Thyroid gland (tissue), 4 donors: ENCODE measurements at places on chromosomes 16 and 17. TPM values are rescaled to one million over a fixed set of nuclear protein-coding genes. Genes with fewer than 3 reads are reported as not detected.
A peak's percentile ranks its signal among the peaks of the same experiment; 100 is the strongest.

Gene KCNH6
- total RNA-seq: 0.67 TPM

Gene PTX4
- not detected for total RNA-seq

Gene EPX
- not detected for total RNA-seq

Gene TEKT5
- total RNA-seq: not detected

DNA sequence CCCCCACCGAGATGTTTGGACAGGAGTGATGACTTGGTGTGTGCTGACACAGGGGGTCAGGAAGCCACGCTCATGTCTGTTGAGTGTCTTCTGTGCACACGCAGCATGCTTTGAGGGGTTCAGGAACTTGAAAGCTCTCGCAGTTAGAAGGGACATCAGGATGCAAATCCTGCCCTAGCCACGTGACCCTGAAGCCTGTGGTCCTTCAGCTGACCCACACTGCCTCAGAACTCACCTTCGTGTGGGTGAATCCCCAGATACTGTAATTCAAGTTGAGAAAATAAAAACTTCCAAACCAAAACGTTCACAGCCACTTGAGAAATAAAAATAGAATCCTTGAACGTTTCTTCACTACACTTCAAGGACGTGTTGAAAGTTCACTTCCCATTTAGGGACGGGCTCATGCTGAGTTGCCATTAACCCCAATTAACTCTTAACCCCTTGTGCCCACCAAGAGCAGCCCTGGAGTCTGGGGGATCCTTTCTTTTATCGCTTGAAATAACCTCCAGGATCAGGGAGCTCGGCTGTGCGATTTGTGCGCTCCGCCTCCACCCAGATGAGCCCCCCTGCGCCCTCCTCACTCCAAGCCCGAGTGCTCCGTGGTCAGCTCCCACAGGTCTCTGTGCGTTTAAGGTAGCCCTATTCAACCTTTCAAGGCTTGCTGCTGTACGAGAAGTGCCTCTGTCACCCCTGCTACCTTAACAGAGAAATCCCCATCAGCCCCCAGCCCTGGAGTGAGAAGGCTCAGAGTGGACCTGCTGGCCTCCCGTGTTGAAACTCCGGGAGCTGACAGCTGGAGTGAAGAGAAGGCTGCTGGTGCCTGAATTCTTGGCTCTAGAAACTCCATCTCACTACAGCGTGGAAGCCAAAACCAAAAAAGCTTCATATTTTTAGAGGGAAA lies 36.2 kb upstream of the NAT9 start:
- peaks cover 77% of the 10 kb centered on the region for H3K4me1 ChIP-seq
- no peaks in the 10 kb centered on the region for H3K27me3 ChIP-seq
- H3K27ac ChIP-seq: peak overlapping the region; percentile 92

DNA sequence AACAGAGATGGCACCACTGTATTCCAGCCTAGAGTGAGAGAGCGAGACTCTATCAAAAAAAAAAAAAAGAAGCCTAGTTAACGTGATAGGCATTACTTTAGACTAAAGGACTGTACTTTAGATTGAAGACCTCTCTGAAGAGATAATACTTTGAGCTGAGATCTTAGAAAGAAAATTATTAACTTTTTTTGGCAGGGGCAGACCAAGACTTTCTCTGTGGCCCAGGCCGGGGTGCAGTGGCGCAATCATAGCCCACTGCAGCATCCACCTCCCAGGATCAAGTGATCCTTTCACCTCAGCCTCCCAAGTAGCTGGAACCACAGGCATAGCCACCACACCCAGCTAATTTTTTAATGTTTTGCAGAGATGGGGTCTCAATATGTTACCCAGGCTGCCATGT lies 75.7 kb upstream of the TNRC6A start:
- DNase-seq: no peak
- no peaks in the 10 kb centered on the region for H3K36me3 ChIP-seq
- no peaks in the 10 kb centered on the region for H3K27me3 ChIP-seq
- H3K4me3 ChIP-seq: no peak overlapping the region
- no peak overlapping the region for H3K27ac ChIP-seq
- no peaks in the 10 kb centered on the region for H3K4me1 ChIP-seq

- no peak overlapping the region for H3K4me3 ChIP-seq
- no peaks in the 10 kb centered on the region for H3K27me3 ChIP-seq
- H3K27ac ChIP-seq: no peak overlapping the region
- no peak for DNase-seq
Measured at GRCh38 chr16:22071331-22071910, 20.9 kb upstream of the VWA3A start.

- no peak overlapping the region for H3K27ac ChIP-seq
- peaks cover 10% of the 10 kb centered on the region for H3K4me1 ChIP-seq
- H3K4me3 ChIP-seq: no peak overlapping the region
- no peak for DNase-seq
- no peaks in the 10 kb centered on the region for H3K36me3 ChIP-seq
Measured at GRCh38 chr17:49107211-49107557, 25.4 kb upstream of the B4GALNT2 start.

DNA sequence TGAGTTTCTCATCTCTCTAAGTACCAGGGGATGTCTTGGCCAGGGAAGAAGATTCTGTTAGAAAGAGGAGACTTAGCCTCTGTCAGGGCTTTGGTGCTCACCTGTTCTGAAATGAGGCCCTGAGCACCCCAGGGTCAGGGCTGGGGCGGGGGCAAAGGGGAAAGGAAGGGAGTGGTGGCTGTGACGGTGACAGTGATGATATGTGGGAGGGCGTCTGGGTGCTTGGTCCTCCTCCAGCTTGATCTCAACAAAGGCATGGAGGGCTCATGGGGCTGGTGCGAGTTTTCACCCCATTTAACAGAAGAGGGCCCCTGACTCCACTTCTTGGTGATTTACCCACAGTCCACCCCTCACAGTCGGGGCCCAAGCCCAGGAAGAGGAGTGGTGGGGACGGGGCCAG lies 15.1 kb downstream of the SOX8 start:
- no peak for DNase-seq
- no peaks in the 10 kb centered on the region for H3K4me1 ChIP-seq
- H3K36me3 ChIP-seq: no peaks in the 10 kb centered on the region
- H3K27ac ChIP-seq: no peak overlapping the region
- H3K27me3 ChIP-seq: no peaks in the 10 kb centered on the region

- H3K27ac ChIP-seq: no peak overlapping the region
- H3K4me3 ChIP-seq: no peak overlapping the region
- H3K4me1 ChIP-seq: peaks cover 11% of the 10 kb centered on the region
- no peak for DNase-seq
- no peaks in the 10 kb centered on the region for H3K27me3 ChIP-seq
- H3K36me3 ChIP-seq: no peaks in the 10 kb centered on the region
Measured at GRCh38 chr17:34226011-34226743, 28.9 kb upstream of the CCL2 start.

DNA sequence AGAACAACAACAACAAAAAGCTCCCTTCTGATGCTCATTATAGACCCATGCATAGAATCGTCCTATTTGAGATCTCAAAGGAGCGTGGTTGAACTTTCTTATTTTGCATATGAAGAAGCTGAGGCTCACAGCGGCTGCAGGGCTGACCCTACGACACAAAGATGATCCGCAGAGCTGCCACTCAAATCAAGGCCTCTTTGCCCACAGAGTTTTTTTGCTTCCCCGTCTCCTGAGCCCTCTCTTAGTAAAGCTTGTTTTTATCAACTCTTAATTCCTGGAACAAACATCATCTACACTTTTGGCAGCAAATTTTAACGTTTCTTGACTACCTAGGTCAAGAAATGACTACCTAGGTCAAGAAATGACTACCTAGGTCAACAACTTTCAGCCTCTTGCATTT lies 73.7 kb downstream of the C16orf95 start:
- no peak for DNase-seq
- no peaks in the 10 kb centered on the region for H3K4me1 ChIP-seq
- no peaks in the 10 kb centered on the region for H3K27me3 ChIP-seq
- no peaks in the 10 kb centered on the region for H3K36me3 ChIP-seq

DNA sequence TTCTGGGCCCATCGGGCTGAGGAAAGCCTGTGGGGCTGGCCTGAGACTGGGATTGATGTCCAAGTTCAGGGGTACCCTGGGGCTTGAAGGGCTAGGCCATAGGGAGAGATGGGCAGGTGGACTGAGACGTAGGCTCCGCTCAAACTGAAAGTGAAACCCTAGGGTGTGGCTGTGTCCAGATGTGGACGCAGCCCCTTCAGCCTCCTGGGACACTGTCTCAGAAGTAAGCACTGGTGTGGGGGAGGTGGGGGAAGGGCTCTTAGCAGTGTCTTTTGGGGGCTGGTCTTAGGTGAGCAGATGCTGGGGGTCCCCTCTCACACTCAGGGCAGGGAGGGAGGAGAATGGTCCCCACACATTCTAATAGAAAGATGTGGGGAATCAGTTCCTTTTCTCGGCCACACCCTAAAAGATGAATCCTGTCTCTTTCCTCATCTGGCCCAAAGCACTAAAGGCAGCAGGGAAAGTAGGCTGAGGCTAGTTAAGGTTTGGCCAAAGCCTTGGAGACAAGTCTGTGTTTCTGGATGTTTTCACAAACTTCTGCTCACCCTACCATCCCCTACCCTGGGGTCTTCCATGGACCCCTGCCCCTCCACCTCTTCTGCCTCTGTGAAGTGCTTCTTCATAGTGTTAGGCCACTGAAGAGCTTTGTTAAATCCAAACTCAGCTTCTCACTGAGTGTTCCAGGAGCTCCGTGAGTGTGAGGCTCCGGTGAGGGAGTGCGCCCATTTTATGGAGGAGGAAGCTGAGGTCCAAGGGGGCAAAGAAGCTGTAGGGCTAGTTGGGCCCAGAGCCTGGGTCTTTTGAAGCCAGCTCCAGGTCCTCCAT lies 5.6 kb downstream of the FMNL1 start:
- DNase-seq: no peak
- H3K4me1 ChIP-seq: peaks cover 22% of the 10 kb centered on the region
- no peaks in the 10 kb centered on the region for H3K27me3 ChIP-seq
- no peak overlapping the region for H3K4me3 ChIP-seq
- no peaks in the 10 kb centered on the region for H3K36me3 ChIP-seq

- H3K27me3 ChIP-seq: no peaks in the 10 kb centered on the region
- H3K27ac ChIP-seq: no peak overlapping the region
- DNase-seq: no peak
Measured at GRCh38 chr17:69593716-69594115, 179.2 kb downstream of the MAP2K6 start.

GRCh38 chr16:75273054-75273925 lies 21.9 kb upstream of the BCAR1 start:
- no peak overlapping the region for H3K27ac ChIP-seq
- no peaks in the 10 kb centered on the region for H3K27me3 ChIP-seq
- H3K4me1 ChIP-seq: peaks cover 2% of the 10 kb centered on the region
- DNase-seq: no peak
- no peaks in the 10 kb centered on the region for H3K36me3 ChIP-seq

- H3K27ac ChIP-seq: no peak overlapping the region
- no peaks in the 10 kb centered on the region for H3K27me3 ChIP-seq
- no peak overlapping the region for H3K4me3 ChIP-seq
- peaks cover 34% of the 10 kb centered on the region for H3K4me1 ChIP-seq
- no peak for DNase-seq
Measured at GRCh38 chr17:77480509-77481215, 339.9 kb downstream of the SEC14L1 start.
